ENCODE measurements at places on chromosomes 13 and 19. TPM values are rescaled to one million over a fixed set of nuclear protein-coding genes. Genes with fewer than 3 reads are reported as not detected.

The UNC13A gene
- total RNA-seq, result 0.14 TPM

The HIPK4 gene
- 0.11 TPM for total RNA-seq

The ARID3A gene
- 3.7 TPM for total RNA-seq

The IFI30 gene
- total RNA-seq, result 10.6 TPM

The LACC1 gene
- total RNA-seq, result 0.93 TPM

Measured in CD4-positive, alpha-beta T cell (primary cell).